Sciatic nerve (tissue), 2 donors: ENCODE measurements at places on chromosomes 3 and 15.

GRCh38 chr3:155241579-155241978 is 51.9 kb downstream of the STRIT1 start:
- DNase-seq, result no peak

- DNase-seq, result no peak
Observed at GRCh38 chr3:79818015-79818414, 50.2 kb upstream of the ROBO1 start.

- DNase-seq, result no peak
Observed at GRCh38 chr3:33004961-33005360, 53.5 kb downstream of the CCR4 start.

GRCh38 chr3:40009991-40010390 is 200.6 kb downstream of the MYRIP start:
- no peak for DNase-seq

DNA sequence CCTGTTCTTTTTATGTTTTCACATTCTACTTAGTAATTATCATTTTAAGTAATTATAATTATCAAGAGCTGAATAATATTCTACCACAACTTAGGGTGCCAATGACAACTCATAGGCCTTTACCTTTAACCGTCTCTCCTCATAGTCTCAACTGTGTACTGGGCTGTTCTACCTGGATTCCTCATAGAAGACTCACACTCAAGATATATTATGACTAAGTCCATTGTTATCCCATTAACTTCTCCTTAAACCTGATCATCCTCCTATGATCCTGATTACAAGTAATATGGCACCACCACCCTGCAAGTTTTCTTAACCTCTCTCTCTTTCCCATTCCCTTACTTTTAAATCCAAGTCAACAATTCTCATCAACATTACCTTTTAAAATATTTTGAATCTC is 285.9 kb upstream of the VEPH1 start:
- no peak for DNase-seq

- DNase-seq, result no peak
Observed at GRCh38 chr3:23884481-23884880, 32.3 kb downstream of the NKIRAS1 start.

DNA sequence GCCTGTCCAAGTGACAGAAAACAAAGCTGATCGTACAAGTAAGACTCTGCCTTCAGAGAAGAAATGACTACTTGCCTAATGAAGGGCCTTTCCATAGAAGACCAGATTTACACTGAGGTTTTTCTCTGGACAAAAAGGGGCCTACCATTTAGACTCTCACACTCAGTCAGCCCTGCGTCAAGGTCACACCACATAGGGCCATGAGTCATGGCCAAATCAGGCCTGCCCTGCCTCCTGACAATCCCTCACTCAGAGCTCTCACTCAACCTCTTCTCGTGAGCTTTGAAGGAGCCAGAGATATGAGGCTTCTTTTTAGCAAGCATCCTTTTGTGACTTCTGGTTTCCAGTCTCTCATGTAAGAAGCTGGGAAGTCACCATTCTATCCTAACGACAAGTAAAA is 68.1 kb upstream of the NMNAT3 start:
- no peak for DNase-seq

GRCh38 chr3:191148131-191148530 is 50.9 kb upstream of the OSTN start:
- DNase-seq, result no peak

DNA sequence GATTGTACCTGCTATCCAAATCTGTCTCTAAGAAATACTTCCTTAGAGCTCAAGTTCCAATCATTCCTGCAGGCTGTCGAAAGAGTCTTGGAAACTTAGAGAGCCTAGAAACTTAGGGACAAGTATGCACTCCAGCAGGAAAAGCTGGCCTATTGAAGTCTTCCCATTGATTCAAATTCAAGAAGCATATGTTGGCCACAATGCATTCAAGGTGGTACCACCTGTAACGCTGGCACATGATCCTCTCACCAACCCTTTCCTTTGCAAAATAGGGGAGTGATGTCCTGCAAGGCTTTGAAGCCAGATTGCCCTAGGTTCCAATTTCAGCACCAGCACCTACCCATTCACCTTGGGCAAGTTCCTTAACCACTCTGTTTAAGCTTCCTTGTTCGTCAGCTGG is 6.0 kb downstream of the ADAMTS9 start:
- no peak for DNase-seq

DNA sequence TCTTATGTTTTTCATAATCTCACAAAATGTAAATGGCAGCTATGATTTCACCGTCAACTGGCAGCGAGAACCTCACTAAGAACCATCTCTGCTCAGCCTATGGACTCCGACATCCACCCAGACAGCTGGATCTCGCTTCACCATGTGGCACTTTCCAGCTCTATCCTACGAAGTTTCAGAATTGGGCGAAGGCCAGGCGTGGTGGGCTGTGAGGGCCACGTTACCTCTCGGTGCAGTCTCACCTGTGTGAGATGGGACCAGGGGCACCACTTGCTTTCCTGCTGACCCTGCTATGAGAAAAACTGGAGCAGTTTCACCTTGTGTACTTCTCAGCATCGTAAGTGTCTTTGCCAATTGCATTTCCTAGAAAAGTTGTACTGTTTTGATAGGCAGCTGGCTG is 32.3 kb downstream of the CHDH start:
- DNase-seq, result no peak

DNA sequence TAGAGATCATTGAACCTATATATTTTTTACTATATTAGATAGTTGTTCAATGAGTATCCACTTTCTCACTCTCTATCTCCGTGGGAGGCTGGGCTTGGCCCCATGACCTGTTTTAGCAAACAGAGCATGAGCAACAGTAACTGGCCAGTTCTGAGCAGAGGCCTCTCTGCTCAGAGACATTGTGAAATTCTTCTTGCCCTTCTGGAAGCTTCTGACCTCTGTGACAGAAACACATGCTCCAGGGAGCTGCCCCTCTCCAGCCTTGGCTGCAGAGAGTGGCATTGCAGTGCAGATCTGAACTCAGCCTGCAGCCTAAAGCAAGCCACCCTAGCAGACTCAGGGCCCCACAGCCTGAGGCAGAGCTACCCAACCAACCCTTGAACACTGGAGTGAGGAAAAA is 20.5 kb downstream of the FAM240A start:
- no peak for DNase-seq

DNA sequence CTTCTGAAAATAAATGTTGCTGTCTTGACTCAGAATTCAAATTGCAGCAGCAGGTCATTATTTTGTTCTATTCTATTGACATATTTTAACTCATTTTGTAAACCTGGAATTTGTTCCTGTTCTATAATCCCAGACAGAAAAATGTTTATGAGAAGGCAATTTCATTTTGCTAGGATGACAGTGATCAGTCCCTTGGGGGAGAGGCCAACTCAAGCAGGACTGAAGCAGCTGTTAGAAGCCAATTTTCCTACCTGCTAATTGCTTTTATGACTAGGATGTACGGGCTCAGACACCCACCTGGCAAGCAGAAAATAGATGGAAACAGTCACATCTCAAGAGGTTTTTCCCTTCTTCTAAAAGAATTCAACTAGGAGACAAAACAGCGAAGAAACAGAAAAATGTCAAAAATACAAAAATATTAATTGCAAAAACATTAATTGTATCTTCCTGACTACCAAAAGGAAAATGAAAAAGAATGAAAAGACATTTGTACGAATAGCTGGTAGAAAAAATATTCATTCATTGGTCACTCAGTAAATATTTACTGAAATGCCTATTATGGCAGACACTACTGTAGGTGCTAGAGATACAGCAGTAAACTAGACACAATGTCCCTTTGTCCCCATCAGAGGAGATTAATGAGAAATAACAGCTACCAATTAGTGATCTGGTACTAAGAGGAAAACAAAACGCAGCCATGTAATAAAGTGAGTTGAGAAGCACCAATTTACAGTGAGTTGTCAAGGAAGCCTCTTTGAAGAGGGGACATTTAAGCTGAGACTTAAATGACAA is 73.5 kb downstream of the PEAK1 start:
- DNase-seq, result no peak

DNA sequence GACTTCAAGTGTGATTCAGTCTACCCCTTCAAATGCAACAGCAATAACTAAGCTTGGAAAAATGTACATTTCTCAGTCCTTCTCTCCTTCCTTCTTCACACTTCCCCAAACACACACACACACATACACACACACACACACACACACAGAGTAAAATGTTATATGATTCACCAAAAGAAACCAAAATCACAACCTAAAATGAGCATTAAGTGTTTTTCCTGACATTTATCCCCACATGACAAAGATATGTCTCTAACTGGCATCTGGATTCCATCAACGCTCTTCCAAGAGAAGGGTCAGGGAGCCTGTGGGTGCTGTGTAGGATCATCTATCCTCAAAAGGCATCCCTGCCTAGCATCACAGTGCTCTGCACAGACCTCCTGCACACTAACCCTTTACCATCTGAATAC is 21.0 kb downstream of the PDZRN3 start:
- DNase-seq, result no peak

DNA sequence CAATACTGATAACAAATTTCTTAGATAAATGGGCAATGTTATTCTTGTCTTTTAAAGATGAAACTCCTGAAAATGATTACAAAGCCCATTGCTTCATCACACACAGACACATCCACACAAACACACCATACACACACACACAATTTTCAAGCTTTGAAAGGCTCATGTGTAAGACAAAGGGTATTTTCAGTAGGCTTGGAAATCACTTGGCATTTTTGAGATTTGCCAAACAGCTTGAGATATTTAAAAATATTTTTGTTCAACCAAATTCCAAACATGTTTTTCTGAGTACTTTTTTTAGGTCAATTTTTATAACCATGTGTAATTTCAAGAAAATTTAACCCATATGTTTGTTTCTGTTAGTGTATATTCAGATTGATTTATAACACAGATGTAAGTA is 283.7 kb downstream of the ROBO2 start:
- no peak for DNase-seq

DNA sequence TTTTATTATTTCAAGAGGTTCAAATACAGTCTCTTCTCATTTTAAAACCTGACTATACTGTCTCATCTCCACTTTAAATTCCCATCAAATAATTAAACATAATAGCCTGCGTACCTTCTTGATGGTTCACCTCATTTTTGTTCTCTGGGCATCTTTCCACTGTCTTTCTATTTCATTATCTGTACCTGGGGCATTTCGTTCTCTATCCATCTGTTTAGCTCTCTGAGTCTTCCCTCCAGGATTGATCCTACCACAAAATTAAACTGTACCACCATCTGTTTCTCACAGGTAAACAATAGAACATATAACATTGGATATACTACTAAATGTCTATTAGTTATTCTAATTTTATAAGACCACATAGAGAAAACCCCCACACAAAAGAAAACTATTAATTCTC is 1331.4 kb downstream of the NSUN3 start:
- DNase-seq, result no peak

DNA sequence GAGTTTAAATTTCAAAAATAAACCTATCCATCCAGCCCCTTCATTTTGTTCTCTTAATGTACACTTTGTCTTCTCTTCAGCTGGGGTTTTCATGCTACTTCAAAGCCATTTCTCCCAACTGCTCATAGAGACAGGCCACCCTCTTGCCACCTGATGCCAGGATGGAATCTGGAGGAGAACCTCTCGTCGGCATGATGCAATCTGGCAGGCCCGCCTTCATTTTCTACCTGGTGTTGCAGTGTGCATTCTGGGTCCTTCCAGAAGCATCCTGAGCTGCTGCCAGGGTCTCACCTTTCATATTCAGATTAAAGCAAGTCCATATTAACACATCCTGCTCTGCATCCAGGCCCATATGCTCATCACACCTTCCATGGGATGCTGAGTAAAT is 60.8 kb downstream of the CTNNB1 start:
- no peak for DNase-seq

GRCh38 chr3:66762916-66763693 is 235.0 kb upstream of the KBTBD8 start:
- DNase-seq, result no peak

DNA sequence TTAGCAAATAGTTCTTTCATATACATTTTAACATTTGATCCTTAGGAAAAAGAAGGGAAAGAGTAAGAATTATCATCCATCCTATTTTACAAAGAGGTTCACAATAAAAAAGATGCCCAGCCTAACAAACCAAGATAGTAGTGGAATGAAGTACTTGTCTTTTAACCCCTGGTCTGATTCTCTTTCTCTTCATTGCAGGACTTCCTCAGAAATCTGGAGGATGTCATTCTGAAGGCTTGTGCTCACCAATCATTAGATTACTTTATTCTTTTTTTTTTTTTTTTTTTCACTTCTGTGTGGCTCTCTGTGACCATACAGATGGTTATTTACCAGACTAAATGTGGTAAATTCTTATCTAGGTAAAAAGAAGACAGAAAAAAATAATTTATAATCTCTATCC is 7.0 kb downstream of the HDGFL3 start:
- no peak for DNase-seq

GRCh38 chr3:131114256-131114655 is 87.6 kb downstream of the NEK11 start:
- no peak for DNase-seq

DNA sequence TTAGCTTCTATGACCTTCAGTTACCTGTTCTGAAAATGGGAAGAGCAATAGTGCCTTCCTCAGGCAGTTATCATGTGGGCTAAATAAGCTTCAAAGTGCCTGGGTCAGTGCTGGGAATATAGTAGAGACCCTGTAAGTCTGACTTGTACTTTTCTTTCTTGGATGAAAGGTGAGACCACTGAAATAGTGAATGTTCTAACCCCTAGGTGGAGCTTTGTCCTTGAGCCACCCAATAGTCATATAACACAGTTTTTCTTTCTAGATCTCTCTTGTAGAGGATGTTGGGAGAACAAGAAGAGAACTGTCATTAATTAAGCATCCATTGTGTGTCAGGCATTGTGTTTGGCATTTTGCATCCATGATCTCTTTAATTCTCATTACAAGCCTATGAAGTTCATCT is 13.0 kb upstream of the BFSP2 start:
- no peak for DNase-seq

DNA sequence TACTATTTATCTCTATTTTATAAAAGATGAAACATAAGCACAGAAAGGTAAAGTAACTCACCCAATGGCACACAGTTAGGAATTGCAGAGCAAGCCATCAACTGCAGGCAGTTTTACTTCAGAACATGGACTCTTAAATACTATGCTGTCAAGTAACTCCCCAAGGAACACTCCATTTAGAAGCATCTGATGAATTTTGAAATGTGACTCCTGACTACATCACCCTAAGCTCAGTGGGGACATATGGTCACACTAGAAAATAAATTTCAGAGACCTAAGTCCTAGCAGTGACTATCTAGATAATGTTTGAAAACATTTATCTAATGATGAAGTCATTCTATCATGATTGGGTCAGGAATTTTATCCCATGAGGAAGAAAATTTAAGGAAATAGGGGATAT is 272.8 kb upstream of the ARRDC4 start:
- DNase-seq, result no peak

GRCh38 chr15:73965758-73966113 is 26.4 kb downstream of the STOML1 start:
- no peak for DNase-seq

DNA sequence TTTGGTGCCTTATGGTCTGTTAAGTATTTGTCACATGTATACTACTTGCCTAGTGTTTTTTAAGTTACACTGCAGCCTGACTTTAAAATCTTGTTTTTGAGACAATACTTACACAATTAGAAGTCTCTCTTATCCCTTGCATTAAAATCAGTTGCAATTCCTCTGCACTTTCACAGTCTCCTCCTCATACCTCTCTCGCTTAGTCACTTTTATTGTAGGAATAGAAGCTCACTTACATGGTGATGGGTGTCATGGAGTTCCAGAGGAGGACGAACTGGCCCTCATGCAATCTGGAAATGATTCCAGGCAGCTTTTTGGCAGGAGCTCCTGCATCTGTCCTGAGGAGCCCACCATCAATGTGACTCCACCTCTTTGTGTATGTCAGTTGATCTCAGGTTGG is 238.4 kb upstream of the TBC1D5 start:
- DNase-seq, result no peak
